ENCODE measurements at places on chromosomes 16 and 17.

- DNase-seq, result no peak
These were observed 24.3 kb downstream of the CD300A start for GRCh38 chr17:74490716-74491115.

DNA sequence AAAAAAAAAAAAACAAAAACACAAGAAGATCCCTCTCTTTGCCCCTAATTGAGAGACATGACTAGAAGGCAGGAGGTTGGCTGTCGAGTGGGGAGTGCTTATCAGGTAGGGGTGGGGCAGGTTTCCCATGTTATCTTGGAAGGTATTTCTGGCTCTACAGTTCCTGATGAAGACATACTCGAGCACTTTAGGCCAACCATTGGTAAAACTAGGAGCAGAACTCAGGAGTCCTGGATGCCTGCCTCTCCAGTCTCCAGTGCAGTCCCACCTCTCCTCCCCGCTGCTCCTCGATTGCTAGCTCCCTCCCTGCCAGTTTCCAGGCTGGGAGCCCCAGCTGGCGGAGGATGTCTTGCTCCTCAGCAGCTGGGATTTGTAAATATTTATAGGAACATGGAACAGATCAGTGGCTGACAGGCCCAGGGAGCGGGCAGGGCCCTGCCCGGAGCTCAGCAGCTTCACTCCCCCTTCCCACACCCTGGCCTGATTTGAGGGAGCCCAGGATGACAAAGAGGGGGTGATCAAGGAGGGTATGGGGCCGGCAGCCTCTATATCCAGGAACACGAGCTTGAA, 11.4 kb upstream of the C1QL1 start:
- DNase-seq, result no peak

DNA sequence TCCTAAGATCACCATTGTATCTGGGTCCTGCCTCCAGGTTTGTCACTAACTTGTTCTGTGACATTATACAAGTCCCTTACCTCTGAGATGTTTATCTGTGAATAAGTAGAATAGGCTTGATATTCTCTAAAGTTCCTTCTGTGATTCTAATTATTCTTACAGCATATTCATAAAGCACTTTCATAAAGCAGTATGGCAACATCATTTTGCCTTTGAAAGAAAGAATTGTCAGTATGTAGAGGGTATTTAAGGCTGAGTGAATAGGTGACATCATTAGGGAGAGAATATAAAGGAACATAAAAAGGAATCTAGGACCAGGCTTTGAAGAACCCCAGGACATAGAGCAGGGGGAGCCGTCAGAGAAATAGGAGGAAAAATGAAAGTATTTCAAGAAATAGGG, 15.6 kb downstream of the VMP1 start:
- no peak for DNase-seq

DNA sequence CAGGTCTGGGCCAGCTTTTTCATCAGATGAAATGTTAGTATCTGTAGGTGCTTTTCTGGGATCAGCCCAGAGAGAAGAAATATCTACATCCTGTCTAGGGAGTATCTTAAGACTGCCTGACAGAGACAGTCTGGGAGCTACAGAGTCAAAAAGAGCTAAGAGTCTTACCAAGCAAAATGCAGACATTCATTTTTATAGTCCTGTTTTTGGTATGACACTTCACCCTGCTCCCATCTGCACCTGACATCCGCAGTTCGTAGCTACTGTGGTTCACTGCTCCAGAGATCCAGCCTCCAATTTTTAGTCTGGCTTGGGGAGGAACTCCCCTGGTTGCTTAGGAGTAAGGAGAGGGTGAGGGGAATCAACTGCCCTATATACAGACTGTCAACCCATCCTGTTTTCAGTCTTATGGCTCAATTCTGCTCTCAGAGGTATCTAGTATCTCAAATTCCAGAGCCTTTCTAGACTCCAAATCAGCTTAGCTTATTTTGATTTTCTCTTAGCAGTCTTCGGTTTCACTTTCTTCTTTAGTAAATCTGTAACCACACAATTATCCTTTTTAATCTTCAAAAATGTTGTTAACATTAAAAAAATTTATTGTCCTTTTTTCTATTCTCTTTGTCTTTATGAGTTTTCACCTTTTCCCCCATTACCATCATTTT, 97.8 kb downstream of the TMEM100 start:
- no peak for DNase-seq

DNA sequence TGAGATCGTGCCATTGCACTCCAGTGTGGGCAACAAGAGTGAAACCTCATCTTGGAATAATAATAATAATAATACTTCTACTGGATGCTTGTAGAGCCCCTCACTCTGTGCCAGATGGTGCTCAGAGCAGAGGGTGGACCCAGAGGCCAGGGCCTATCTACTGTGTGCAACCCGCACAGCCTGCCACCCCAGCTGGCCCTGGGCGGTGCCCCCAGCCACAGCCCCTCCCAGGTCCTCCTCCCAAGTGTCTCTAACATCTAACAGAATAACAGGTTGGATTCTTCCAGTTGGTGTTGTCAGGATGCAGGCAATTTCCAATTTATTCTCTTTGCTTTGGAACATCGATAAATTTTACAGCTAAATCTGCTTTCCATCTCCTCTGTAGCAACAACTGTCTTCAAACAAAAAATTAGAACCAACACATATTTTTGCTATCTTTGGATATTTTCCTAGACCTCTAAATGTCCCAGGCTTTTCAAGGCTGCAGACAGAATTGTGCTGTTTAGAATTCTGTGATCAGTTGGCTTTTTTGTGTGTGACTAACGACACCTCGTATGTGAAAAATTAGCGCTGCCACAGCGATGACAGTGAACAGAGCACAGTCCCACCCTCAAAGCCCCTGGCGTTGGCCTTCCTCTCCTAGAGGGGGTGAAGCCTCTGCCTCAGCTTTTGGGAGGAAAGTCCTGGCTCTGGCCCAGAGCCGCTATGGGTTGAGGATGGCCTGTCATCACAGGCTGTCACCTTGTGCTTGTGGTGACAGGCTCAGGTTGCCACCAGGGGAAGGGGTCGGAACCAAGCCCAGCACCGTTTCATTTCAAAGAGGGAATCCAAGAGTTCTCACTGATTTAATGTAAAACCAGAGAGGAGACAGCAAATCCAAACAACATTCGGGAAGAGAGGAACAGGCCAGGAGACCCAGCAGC, 7.6 kb upstream of the EVPL start:
- no peak for DNase-seq

DNA sequence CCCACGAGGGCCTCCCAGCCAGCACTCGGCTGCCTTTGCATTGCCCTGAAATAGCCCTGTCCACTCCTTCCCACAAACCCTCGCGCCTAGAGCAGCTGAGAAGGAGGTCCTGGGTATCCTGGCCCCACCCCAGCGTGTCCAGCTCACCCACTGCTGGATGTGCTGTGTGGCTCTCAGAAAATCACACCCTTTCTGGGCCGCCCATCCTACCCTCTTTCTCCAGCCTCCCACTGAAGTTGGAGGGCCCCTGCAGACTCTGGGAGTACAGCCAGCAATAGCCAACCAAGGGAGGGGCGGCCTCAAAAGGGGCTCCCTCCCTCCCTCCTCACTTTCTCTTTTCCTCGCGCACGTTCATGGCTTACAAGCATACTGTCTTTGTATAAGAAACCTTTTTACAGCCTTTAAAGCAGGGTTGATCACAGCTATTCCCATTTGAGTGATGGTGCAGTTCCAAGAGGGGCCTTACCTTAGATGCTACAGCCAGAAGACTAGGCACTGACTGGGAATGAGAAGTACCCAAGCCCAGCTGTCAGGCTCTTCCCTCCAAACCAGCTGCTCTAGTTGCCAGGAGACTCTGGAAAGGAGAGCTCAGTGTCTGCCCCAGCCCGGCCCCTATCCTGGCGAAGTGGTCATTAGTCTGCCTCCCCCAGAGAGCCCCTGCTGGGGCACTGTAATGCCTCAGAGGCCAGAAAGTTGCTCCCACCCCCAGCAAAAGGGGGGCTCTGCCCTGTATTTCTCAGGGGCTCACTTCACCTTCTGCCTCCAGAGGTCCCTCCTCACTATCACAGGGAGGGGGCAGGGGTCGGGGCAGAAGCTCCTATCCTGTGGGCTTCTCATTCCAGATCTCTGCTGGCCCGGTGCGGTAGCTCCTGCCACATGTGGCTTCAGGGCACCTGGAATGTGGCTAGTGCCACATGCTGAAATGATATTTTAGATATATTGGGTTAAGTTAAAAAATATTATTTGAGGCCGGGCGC, 38.1 kb downstream of the DCAKD start:
- DNase-seq, result no peak

Data from stimulated activated naive CD8-positive, alpha-beta T cell treated with anti-CD3 and anti-CD28 coated beads, Interleukin-15, Interleukin-2, amounts not matched to agents 100 U/mL and 50 U/mL, for 24 hours (primary cell).